ENCODE measurements at places on chromosomes 11 and 22.

DNA sequence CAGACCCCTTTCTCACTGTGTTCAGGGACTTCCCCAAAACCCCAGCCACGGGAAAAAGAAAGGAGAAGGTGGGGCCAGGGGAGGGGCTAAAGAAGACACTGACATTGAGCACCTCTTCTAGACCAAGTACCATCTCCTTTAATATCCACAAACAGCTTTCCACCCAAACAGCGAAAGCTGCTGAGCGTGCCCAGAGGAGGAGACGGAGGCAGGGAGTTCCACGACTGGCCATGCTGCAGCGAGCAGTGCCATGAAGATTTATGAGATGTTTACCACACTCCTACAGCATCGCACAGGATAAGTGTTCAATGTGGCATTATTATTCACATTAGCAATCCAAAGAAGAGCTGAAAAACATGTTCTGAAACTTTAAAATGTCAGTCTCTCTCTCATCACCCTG, 127.4 kb downstream of the LARGE1 start:
- DNase-seq = no peak

GRCh38 chr22:27220339-27220738, 563.0 kb downstream of the MIAT start:
- DNase-seq = no peak

DNA sequence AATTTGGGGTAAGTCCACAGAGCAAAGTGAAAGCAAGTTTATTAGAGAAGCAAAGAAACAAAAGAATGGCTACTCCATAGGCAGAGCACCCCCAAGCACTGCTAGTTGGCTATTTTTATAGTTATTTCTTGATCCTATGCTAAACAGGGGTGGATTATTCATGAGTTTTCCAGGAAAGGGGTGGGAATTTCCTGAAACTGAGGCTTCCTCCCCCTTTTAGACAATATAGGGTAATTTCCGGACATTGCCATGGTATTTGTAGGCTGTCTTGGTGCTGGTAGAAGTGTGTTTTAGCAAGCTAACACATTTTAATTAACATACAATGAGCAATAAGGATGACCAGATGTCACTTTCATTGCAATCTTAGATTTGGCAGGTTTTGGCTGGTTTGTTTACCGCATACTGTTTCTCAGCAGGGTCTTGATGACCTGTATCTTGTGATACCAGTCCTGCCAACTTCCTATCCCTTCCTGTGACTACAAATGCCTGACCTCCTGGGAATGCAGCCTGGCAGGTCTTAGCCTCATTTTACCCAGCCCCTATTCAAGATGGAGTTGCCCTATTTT, 937 bp upstream of the C1QTNF6 start:
- DNase-seq = peak; percentile 3

DNA sequence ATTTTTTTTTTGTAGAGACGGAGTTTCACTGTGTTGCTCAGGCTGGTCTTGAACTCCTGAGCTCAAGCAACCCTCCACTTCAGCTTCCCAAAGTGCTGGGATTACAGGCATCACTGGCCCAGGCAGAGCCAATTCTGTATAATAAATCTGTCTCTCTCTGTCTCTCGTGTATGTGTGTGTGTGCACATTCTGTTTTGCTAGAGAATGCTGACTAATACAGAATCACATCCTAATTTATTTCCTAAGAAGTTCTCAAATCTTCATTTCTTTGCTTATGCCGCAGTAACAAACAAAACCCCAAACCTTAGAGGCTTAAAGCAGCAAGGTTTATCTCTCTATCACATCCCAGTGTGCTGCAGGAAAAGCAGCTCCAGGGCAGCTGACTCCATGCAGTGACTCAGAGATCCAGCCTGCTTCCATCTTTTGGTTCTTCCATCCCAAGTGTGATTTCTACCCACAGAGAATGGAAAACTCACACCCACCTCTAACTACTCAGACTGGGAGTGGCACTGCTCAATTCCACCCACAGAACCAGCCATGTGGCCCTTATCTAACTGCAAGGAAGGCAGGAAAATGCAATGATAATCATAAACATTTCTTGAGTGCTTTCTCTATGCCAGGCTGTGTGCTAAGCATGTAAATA, 35.1 kb upstream of the LRRC10B start:
- no peak for DNase-seq

DNA sequence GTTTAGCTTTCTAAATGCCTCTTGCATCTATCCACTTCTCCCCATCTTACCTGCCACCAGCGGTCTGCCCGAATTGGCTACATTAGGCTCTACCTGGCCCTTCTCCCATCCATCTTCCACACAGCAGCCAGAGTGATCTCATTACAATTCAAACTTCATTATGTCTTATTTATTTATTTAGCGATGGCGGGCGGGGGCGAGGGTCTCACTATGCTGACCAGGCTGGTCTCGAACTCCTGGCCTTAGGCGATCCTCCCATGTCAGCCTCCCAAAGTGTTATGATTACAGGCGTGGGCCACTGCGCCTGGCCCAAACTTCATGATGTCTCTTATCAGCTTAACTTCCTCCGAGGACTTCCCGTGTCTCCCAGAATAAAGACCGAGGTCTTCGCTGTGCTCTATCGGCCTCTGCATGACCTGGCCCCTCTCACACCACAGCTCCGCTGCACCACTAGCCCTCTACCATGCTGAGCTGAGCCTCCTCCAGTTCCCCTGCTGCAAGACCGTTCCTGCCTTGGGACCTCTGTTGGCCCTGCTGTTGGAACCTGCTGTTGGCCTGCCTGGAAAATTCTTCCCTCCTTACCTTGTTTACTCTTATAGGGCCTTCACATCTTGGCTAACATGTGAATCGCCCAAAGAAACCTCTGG, 870 bp upstream of the CTTN start:
- no peak for DNase-seq

DNA sequence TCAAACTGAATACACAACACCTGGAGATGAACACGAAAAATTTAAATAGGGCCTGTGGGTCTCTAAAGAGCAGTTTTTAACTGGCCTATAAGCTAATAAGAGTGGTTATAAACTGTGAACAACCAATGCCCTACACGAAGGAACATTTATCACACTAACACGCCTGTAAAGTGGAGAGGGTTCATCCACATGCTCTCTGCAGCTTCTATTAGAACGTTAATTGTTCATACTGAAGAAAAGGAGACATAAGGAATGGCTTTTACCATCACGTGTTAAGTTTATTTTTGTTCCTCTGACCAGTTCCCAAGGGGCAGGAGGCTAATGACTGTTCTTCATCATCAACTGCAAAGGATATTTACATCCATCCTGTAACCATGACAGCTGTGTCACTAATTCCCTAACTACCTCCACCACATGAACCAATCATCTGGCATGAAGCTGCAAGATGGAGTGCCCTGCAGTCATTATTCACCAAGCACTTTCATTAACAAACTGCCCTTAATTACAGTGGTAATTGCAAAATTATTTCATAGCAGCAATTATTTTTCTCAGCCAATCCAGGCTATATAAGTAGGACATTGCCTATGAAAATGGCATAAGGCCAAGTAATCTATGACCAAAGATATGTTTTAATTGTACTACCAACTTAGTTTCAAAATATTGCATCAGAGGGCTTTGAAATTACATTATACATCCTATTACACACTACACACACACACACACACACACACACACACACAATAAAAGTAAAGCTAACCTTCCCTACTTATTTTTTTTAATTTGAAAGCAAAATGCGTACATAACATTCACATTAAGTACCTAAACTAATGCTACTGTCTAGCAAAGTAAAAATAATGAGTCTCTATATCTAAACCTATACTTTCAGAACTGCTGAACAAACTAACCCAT, 186.7 kb downstream of the CADM1 start:
- no peak for DNase-seq

DNA sequence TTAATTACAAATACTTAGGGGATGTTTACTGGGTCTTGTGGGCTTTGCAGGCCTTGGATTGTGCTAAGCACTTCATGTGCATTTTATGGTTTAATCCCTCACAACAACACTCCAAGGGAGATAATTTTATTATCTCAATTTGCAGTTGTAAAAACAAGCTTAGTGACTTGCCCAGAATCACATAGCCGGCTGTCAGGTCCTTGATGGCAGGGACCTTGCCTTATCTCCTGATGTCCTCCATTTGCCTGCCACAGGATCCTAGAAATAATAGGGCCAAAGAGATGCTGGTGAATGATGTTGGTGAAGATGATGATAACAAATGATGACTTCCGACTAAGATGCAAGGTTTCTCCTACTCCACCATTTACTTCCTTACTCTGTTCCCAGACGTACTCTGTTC, 385.4 kb downstream of the TMEM135 start:
- no peak for DNase-seq

DNA sequence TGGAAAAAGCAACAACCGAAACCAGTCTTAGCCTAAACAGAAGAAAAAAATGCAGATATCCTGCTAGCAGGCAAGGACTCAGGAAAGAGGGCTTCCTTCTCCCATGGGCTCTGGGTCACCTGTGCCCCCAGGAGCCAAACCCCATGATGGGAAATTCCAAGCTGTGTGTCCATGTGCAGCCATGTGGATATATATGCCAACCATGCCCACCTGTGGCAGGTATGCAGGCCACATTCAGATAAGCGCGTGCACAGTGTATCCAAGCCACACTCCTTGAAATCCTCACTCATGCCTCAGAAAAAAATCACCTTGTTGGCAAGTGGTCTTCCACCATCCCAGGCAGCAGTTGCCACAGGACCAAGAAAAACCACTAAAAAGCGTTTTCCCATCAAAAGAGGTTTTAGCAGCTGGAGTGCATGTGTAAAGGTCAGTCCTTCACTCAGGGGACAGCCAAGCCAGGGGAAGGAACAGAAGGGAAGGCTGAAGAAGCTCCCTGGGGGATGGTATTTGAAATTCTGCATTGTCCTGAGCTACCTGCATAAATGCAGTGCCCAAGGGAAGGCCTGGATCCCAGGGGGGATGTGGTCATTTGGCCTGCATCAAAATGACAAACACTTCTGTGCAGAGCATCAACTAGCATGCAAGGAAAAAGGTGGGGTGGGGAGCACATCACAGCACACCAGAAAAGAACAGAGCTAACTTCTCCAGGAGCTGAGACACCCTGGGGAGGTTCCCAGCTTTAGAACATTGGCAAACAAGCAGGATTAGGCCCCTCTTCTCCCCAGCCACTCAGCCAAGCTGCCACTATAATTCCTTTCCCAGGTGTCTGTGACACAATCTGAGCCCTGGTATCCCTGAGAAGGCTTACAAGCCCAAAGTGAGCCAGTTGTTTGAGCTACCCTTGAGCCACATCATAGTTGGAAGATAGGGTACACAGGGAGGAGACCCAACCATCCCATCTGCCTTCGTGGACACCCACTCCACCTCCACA, 76.2 kb downstream of the GALNT18 start:
- DNase-seq = no peak

DNA sequence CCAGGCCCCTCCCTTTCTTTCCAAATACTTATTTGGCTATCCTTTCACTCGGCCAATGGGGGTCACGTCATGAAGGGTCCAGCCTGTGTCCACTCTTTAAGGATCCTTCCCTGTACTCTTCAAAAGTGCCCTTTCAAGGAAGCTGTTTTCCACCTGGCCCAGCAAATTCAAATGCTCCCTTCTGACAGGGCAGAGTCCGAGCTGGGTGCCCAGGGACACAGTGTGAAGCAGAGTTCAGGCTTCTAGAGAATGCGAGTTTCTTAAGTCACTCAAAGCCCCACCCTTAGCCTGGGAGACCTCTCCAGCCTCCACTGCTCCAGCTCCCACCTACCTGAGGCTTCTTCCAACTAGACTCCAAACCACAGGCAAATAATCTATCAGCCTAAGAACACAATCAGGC, 5.5 kb upstream of the APOA1 start:
- no peak for DNase-seq

DNA sequence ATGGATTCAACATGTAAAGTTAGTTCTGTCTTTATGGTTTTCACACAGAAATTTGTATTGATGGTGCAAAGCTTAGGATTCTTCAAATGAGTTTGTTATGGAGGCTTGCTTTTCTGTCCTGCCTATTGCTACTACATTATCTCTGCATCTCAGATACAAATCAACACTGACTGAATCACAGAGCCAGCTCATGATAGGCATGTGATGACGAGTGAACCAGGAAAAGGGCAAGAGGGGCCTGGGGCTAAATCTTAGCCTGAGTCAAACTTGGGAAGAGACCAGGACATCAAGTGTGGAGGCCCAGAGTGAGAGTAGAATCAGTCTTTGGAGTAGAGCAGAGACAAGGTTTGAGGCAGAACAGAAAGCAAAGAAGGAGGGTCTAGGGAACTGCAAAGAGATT, 107.1 kb upstream of the CD44 start:
- DNase-seq = no peak

- no peak for DNase-seq
Observed at GRCh38 chr11:32388871-32389770, 46.2 kb downstream of the WT1 start.

GRCh38 chr11:102582140-102582539, 43.0 kb downstream of the MMP20 start:
- DNase-seq = no peak

DNA sequence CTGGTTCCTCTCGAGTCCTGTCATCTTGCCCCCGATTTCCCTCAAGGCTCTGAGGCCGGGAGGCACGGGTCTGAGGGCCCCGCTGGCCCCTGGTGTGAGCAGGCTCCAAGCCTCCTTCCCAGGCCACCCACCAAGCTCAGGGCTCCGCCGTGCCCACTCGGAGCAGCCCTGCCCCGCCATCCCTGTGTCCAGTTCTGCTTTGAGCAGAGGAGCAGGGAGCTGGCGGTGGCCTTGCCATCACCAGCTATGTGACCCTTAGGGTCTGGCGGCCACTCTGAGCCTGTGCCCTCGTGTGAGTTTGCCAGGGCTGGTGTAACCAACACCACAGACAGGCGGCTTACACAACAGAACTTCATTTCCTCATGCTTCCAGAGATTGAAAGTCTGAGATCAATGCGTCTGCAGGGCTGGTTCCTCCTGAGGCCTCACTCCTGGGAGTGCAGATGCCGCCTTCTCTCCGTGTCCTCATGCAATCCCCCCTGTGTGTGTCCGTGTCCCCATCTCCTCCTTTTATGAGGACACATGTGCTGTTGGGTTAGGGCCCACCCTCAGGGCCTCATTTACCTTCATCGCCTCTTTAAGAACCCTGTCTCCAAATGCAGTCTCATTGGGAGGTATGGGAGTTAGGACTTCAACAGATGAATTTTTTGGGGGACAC, 36.5 kb upstream of the CELSR1 start:
- DNase-seq = no peak

DNA sequence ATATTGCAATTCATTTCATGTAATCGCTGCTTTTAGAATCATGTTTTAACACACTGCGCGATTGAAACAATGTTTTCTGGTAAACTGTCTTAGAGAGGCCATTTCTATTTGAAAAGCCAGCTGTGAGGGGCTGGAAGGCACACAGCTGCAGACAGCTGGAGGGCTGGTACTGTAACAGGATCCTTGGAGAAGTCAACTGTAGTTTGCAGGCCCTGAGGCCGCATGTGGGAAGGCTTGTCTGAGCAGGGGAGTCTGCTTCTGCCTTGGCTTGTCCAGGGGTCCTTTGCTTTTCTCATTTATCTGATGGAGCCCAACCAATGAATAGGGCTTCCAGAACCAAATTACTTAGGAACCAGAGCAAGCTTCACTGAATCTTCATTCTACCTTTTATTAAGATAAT, 313.5 kb downstream of the BLID start:
- DNase-seq = no peak

All from cerebellar nuclear complex (tissue), 1 donor.